ENCODE measurements at places on chromosomes 12 and 14. TPM values are rescaled to one million over a fixed set of nuclear protein-coding genes. Genes with fewer than 3 reads are reported as not detected.
A peak's percentile ranks its signal among the peaks of the same experiment; 100 is the strongest.

The PPP4R4 gene
- polyA plus RNA-seq, result not detected

DNA sequence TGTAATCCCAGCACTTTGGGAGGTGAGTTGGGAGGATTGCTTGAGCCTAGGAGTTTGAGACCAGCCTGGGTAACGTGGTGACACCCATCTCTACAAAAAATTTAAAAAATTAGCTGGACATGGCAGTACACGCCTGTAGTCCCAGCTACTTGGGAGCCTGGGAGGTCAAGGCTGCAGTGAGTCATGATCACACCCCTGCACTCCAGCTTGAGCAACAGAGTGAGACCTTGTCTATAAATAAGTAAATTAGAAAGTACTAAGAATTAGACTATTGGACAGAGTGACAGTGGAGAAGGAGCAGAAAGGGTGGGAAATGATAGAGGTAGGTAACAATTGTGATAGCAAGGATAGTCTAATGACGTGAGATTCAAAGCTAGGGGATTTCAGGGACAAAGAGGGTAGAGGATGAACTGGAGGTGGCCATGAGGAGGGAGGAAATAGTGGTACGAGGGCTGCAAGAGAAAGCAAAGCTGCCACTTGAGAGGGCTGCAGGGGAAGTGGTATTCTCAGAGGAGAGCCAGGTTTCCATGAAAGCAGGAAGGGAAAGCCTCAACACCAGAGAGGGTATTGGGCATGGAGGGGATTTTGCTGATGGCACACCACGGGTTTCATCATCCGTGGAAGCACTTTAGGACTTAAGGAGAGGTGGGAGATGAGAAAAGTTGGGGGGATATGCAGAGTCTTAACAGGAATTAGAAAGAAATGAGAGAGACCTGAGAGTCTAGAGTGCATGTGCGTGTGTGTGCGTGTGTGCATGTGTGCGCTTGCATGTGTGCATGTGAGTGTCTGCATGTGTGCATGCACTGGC, 85.6 kb downstream of the SYNE2 start:
- peaks cover 14% of the 10 kb centered on the region for H3K36me3 ChIP-seq
- H3K4me1 ChIP-seq, result peaks cover 32% of the 10 kb centered on the region
- peak; percentile 16 for DNase-seq
- no peaks in the 10 kb centered on the region for H3K27me3 ChIP-seq

The SLC5A8 gene
- not detected for polyA plus RNA-seq

DNA sequence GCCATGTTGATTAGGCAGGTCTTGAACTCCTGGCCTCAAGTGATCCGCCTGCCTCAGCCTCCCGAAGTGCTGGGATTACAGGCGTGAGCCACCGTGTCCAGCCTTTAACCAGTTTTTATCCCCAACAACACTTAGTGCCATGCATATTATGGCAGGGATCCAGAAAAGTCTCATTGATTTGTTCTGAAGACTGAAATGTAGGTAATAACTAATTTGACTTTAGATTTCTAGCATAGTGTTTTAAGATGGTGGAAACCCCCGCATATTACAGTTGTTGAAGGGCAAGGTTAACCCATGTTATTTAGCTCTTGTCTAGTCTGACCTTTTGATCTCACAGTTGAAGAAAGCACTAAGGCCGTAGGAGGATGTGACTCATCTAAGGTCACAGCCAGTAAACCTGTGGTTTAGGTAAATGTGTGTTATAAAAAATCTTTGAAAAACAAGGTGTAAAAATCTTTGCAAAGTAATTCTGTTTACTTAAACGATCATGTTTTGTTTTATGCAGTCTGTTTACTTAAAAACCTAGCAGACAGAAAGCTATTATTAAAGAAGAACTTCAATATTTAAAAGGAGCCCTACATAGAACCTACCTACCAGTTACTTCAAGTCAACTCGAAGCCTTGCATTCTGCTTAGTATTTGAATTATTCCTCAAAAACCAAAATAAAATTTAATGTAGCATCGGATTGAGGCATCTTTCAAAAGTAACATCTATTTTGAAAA, 24.8 kb downstream of the BICDL1 start:
- peaks cover 39% of the 10 kb centered on the region for H3K4me1 ChIP-seq
- H3K27ac ChIP-seq, result peak overlapping the region; percentile 94
- peak overlapping the region; percentile 72 for H3K4me3 ChIP-seq
- H3K36me3 ChIP-seq, result peaks cover under 1% of the 10 kb centered on the region

The SIX1 gene
- polyA plus RNA-seq, result not detected

- H3K27me3 ChIP-seq, result peaks cover 4% of the 10 kb centered on the region
- peak; percentile 47 for DNase-seq
- H3K4me3 ChIP-seq, result peak within 1 kb of the TSS; percentile 97
- H3K4me1 ChIP-seq, result peaks cover 51% of the 10 kb centered on the region
- no peaks in the 10 kb centered on the region for H3K36me3 ChIP-seq
- peak within 1 kb of the TSS; percentile 99 for H3K27ac ChIP-seq
Observed at GRCh38 chr14:31025367-31026076, at the start of gene AP4S1. Gene AP4S1, plus strand, starts transcription at chr14:31025649. Its CDS starts 40,548 bp downstream, at chr14:31066197.

DNA sequence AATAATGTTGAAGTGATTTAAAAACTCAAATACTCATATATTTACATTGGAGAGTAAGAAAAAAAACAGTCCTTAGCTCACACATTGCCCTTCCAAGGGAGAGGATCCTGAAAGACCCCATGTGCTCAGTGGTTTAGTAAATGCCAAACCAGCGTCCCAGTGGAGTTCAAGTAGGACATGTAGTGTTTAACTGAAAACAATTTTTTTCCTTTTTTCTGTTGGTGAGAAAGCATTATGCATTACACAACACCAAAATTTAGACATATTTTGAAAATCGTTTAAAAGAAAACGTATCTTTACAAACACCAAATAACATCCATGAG, 33.6 kb downstream of the UBR7 start:
- peaks cover 21% of the 10 kb centered on the region for H3K36me3 ChIP-seq
- no peak for DNase-seq
- H3K27me3 ChIP-seq, result no peaks in the 10 kb centered on the region
- no peaks in the 10 kb centered on the region for H3K4me1 ChIP-seq
- no peak overlapping the region for H3K4me3 ChIP-seq
- H3K27ac ChIP-seq, result no peak overlapping the region

The NUP37 gene
- 20.0 TPM for polyA plus RNA-seq

GRCh38 chr14:98607341-98607910, 664.6 kb downstream of the BCL11B start:
- no peaks in the 10 kb centered on the region for H3K4me1 ChIP-seq
- H3K36me3 ChIP-seq, result no peaks in the 10 kb centered on the region
- H3K27me3 ChIP-seq, result no peaks in the 10 kb centered on the region
- no peak overlapping the region for H3K4me3 ChIP-seq
- no peak for DNase-seq

DNA sequence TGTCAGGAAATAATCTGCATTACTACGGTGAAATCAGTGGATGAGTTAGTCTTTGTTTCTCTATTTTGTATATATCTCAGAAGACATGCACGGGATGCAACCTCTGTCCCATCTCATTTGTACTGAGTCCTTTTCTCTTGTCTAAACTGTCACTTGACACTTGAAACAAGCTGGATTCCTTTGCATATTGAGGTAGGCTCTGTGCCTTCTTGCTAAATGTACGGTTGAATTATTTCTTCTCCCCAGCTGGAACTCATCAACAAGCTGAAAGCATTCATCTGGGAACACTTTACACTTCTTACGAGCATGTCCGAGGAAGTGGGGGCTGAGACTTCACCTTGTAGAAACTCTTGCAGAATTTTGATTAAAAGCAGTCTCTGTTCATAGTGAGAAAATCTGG, 119.5 kb downstream of the VEZT start:
- H3K4me3 ChIP-seq, result no peak overlapping the region
- H3K27ac ChIP-seq, result no peak overlapping the region
- DNase-seq, result no peak
- no peaks in the 10 kb centered on the region for H3K36me3 ChIP-seq
- H3K27me3 ChIP-seq, result no peaks in the 10 kb centered on the region

The PMEL gene
- polyA plus RNA-seq, result not detected

DNA sequence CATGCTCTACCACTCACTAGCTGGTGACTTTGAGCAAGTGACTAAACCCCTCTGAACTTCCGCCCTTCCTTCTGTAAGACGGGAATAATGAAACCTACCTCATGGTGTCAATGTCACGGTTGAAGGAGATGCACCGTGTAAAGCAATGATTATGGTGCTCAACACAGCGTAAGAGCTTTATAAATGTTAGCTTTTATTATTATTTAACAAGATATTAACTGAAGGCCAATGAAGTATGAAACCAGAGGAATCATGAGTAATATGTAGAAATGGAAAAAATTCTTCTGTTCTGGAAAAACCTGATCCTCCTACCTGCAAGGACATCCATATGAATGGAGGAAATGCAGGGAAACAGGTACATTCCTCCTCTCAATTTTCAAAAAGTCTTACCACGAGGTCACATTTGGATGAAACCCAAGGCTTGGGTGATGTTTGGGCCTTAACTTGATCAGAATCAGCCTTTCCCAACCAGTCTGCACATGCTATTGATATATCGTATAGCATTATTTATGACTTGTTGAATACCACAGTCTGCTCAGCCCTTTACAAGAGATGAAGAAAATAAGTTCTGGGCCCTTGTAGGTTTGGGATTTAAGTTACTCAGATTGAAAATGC, 166.8 kb upstream of the TBX3 start:
- peaks cover 2% of the 10 kb centered on the region for H3K27me3 ChIP-seq
- no peak overlapping the region for H3K27ac ChIP-seq
- no peaks in the 10 kb centered on the region for H3K4me1 ChIP-seq

DNA sequence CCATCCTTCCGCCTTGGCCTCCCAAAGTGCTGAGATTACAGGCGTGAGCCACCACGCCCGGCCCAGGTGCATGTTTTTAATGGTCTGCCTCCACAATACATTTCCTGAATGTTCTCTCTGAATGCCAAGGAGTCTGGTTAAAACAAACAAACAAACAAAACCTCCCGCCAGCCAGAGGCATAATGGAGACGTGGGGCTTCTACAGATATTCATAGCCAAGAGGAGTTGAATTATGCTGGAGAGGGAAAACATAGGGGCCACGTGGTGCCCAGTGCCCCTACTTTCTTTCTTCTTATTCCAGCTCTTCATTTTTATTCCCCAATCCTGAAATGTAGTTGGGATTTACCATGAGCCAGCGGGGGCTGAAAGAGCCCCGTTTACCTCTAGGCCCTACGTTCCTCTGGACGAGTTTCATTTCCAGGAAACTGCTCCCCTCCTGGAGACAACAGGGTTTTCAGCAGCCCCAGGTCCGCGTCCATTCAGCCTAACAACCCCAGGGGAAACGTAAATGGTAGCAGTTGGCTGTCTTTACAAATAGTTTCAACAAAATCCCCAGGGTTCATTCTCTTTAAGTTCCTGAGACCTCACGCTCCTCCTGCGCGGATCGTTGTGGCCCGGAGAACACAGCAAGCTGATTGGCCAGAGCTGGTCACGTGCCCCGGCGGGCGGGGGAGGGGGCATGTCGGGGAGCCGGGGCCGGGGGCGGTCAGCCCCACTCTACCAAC, 108.5 kb upstream of the ESRRB start:
- no peaks in the 10 kb centered on the region for H3K36me3 ChIP-seq
- H3K4me3 ChIP-seq, result peak overlapping the region; percentile 68
- peaks cover 6% of the 10 kb centered on the region for H3K4me1 ChIP-seq
- H3K27ac ChIP-seq, result no peak overlapping the region
- peak; percentile 5 for DNase-seq
- H3K27me3 ChIP-seq, result peaks cover 6% of the 10 kb centered on the region

GRCh38 chr12:71558445-71558844, 105.2 kb downstream of the ZFC3H1 start:
- no peak overlapping the region for H3K4me3 ChIP-seq
- no peaks in the 10 kb centered on the region for H3K27me3 ChIP-seq
- H3K36me3 ChIP-seq, result no peaks in the 10 kb centered on the region
- no peak for DNase-seq

GRCh38 chr12:128840862-128841468, 12.3 kb upstream of the GLT1D1 start:
- H3K4me1 ChIP-seq, result peaks cover 26% of the 10 kb centered on the region
- peaks cover 7% of the 10 kb centered on the region for H3K27me3 ChIP-seq
- H3K36me3 ChIP-seq, result no peaks in the 10 kb centered on the region
- peak overlapping the region; percentile 47 for H3K4me3 ChIP-seq
